Naive thymus-derived CD8-positive, alpha-beta T cell (primary cell): ENCODE measurements at places on chromosomes 2 and 18. TPM values are rescaled to one million over a fixed set of nuclear protein-coding genes. Genes with fewer than 3 reads are reported as not detected.

DNA sequence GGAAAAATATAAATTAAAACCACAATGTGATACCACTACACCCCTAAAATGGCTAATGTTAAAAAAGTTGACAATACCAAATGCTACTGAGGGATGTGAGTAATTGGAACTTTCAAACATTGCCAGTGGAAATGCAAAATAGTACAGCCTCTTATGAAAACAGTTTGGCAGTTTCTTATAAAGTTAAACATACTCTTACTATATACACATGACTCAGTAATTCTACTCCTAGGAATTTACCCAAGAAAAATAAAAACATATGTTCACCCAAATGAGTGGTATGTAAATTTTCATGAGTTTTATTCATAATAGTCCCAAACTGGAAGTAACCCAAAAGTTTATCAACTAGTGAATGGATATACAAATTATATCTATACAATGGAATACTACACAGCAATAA is 228.0 kb downstream of the CYP26B1 start:
- H3K4me1 ChIP-seq = no peaks in the 10 kb centered on the region
- DNase-seq = no peak
- no peak overlapping the region for H3K27ac ChIP-seq
- peaks cover 10% of the 10 kb centered on the region for H3K27me3 ChIP-seq

DNA sequence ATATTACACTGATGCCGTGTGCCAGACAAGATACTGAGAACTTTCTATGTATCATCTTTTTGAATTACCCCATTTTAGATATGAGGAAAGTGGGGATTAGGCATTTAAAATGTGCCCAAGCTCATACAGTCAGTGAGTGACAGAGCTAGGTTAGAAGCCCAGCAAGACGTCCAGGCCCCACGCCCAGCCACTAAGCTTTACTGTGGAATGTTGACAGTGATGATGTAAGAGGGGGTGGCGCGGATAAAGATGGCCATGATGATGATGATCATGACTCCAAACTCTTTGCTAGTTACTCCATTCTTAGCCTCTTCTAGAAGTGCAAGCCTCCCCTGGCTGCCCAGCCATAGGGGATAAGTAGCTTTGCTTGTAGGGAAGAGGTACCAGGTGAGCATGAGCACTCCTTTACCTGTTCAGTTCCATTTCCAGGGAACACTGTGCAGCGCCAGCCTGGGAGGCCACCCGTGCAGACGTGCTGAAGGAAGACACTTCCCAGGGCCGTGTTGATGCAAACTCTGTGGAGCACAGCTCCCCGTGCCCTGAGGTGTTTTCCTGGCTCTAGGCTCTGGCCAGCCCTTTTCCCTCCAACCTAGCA is 65.5 kb downstream of the BCL2L11 start:
- H3K4me1 ChIP-seq = no peaks in the 10 kb centered on the region
- DNase-seq = no peak
- H3K27ac ChIP-seq = no peak overlapping the region
- H3K36me3 ChIP-seq = no peaks in the 10 kb centered on the region

DNA sequence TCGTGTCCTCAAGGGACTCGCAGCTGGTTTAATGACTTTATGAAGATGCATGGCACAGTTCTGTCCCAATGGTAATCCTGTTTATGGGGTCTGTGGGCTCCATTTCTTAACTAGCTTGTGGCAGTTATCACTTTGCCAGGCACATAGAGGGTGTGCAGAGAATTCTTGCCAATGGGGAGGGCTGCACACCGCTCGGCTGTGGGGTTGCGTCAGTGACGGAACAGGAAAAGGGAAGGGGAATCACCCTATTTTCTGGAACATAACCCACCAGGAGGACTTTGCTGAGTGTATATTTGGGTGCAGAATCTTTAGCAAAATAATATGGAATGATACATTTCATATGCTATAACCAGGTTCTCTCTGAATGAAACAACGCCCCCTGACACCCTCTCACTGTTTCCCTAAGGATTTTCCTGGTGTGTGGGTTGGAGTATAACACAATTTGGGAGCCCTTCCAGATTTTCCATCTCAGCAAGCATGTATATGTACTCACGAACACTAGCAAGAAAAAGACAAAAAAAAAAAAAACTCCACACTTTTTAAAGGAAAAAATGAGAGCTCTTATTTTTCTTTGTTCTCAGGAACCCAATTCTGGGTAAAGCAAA is 43.9 kb upstream of the TRIB2 start:
- no peak overlapping the region for H3K4me3 ChIP-seq
- no peaks in the 10 kb centered on the region for H3K36me3 ChIP-seq
- H3K27me3 ChIP-seq = no peaks in the 10 kb centered on the region
- DNase-seq = no peak
- no peak overlapping the region for H3K27ac ChIP-seq
- peaks cover 4% of the 10 kb centered on the region for H3K4me1 ChIP-seq

- H3K27ac ChIP-seq = no peak overlapping the region
- no peak for DNase-seq
- H3K4me3 ChIP-seq = no peak overlapping the region
- no peaks in the 10 kb centered on the region for H3K36me3 ChIP-seq
These were observed 10.7 kb downstream of the KCNF1 start for GRCh38 chr2:10922307-10923007.

DNA sequence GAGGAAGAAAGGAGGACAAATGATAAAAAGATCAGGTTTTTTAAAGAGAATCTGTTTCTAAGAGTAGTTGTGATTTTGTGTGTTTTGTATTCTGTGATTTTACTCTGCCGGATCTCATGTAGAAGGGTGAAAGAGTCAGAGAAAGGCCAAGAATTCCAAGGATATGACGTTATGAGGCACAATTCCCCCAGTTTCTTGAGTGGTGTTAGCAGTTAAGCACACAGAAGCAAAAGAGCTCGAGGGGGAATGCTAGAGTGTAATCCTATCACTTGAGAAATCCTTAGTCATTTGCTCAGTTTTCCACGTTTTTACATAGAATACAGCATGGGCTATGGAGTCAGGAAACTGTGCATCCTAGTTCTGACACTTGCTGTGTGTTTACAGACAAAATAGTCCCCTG is 34.8 kb downstream of the METTL4 start:
- no peaks in the 10 kb centered on the region for H3K4me1 ChIP-seq
- H3K27me3 ChIP-seq = no peaks in the 10 kb centered on the region
- H3K27ac ChIP-seq = no peak overlapping the region
- no peak for DNase-seq

GRCh38 chr18:45686891-45687611 is 36.9 kb upstream of the SLC14A1 start:
- no peaks in the 10 kb centered on the region for H3K27me3 ChIP-seq
- DNase-seq = peak; percentile 86
- peaks cover 1% of the 10 kb centered on the region for H3K36me3 ChIP-seq
- peak overlapping the region; percentile 92 for H3K27ac ChIP-seq
- H3K4me1 ChIP-seq = peaks cover 49% of the 10 kb centered on the region

GRCh38 chr2:158797963-158798700 is 3.0 kb downstream of the DAPL1 start:
- no peak overlapping the region for H3K27ac ChIP-seq
- no peaks in the 10 kb centered on the region for H3K36me3 ChIP-seq
- H3K27me3 ChIP-seq = peaks cover 17% of the 10 kb centered on the region
- H3K4me1 ChIP-seq = peaks cover 11% of the 10 kb centered on the region

GRCh38 chr2:55934337-55934736 is 10.8 kb upstream of the EFEMP1 start:
- H3K36me3 ChIP-seq = no peaks in the 10 kb centered on the region
- H3K4me3 ChIP-seq = no peak overlapping the region
- no peak for DNase-seq
- no peak overlapping the region for H3K27ac ChIP-seq
- H3K4me1 ChIP-seq = no peaks in the 10 kb centered on the region

- H3K4me3 ChIP-seq = no peak overlapping the region
- no peaks in the 10 kb centered on the region for H3K4me1 ChIP-seq
- H3K36me3 ChIP-seq = no peaks in the 10 kb centered on the region
These were observed 9.0 kb downstream of the CDH2 start for GRCh38 chr18:28167835-28168349.

DNA sequence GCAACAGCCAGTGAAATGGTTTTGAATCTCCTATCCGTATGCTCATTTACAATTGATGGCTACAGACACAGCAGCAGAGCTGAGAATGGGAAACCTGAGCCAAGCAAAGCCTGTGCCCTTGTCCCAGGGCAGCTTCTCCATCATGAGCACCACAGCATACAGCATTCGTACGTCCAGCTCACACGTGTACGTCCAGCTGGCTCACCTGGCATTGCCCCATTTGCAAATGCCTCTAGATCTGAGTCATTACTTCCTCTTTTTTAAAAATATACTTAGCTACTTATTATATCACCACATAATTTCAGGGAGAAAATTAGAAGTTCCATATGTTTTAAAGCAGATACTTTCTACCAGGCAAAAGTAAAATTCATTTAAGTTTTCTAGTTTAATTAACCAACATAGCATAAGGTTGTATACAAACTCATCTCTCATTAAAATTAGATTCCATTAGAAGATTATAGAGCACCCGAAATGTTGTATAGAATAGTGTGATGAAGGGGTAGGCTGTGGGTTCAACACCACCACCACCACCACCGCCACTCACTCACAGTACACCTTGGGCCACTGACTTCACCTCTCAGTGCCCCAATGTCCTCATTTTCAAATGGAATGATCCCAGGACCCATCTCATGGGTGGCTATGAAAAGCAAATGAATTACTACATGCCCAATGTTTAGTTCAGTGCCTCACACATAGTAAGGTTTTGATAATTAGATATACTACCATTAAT is 31.4 kb upstream of the TMEM177 start:
- DNase-seq = no peak
- H3K4me1 ChIP-seq = no peaks in the 10 kb centered on the region
- no peak overlapping the region for H3K27ac ChIP-seq
- no peak overlapping the region for H3K4me3 ChIP-seq
- no peaks in the 10 kb centered on the region for H3K36me3 ChIP-seq

DNA sequence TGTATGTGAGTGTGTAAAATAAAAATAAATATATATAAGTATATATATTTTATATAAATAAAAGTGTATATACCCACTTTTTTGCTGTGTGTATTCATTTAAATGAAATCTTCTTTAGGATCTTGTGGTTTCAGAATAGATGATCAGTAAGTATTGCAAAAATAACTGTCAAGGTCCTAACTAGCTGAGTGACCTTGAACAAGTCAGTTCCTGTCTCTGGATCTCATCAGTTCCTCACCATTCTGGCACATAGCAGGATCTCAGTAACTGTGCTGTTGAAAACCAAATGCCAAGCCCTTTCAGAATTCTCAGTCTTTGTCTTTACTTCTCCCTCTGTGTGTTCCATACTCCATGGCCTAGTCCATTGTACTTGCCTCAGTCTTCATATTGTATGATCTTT is 115.3 kb upstream of the CXCR4 start:
- H3K27me3 ChIP-seq = no peaks in the 10 kb centered on the region
- peaks cover 58% of the 10 kb centered on the region for H3K4me1 ChIP-seq
- H3K27ac ChIP-seq = no peak overlapping the region
- H3K4me3 ChIP-seq = no peak overlapping the region

DNA sequence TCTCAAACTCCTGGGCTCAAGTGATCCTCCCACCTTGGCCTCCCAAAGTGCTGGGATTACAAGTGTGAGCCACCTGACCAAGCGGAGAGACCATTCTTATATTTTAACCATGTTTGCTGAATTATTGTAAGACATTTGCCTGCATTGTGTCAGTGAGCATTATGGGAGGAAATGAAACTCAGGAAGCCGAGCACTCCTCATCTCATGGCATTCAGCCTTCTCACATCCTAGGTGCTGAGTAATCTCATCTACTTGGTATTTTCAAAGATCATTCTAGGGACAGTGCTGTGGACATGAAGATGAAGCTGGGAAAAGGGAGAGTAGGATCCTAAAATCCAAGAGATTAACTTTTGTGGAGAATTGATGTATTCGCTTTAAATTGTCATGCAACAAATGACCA is 66.1 kb downstream of the NAPG start:
- H3K27ac ChIP-seq = no peak overlapping the region
- no peaks in the 10 kb centered on the region for H3K4me1 ChIP-seq
- H3K27me3 ChIP-seq = no peaks in the 10 kb centered on the region
- H3K36me3 ChIP-seq = peaks cover 15% of the 10 kb centered on the region
- DNase-seq = no peak

GRCh38 chr2:109406301-109406700 is 207.5 kb downstream of the SEPTIN10 start:
- no peak for DNase-seq
- no peaks in the 10 kb centered on the region for H3K27me3 ChIP-seq
- no peak overlapping the region for H3K4me3 ChIP-seq
- no peaks in the 10 kb centered on the region for H3K36me3 ChIP-seq

- no peak for DNase-seq
- H3K4me3 ChIP-seq = no peak overlapping the region
- no peaks in the 10 kb centered on the region for H3K36me3 ChIP-seq
- H3K27ac ChIP-seq = no peak overlapping the region
- peaks cover 3% of the 10 kb centered on the region for H3K27me3 ChIP-seq
- H3K4me1 ChIP-seq = no peaks in the 10 kb centered on the region
These were observed 83.2 kb downstream of the PPP1R1C start for GRCh38 chr2:182068811-182069210.

DNA sequence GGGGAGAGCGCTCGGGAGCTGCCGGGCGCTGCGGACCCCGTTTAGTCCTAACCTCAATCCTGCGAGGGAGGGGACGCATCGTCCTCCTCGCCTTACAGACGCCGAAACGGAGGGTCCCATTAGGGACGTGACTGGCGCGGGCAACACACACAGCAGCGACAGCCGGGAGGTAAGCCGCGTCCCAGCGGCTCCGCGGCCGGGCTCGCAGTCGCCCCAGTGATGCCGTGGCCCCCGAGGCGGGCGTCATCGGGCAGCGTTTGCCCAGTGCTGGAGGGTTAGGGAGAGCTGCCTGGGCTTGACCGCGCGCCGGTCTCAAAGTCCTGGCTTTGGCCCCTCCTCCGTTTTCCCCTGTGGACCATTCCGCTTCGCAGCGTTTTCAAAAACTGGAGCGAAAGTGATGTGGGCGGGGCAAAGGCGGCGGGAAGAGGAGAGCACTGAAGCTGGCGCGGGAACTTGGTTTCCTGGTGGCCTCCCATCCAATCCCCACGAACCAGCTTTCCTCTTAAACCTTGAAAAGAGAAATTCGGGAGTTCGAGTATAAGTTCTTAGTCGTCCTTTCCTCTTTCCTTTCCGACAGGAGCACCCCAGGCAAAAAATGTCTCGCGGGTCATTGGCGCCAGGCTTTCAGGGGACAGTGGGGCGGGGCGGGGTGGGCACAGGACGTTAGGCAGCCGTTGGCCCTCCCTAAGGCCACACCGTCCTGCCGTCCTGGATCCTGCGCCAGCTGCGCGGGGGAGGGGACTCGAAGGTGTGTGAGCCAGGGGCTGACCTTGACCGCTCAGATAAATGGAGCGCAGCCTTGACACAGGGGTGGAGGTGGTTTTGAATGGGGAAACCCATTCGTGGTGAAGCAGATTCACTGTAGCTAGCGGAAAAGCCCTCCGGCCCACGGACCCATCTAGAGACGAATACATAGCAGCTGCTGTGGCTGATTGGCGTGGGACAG is 821 bp downstream of the TYMS start:
- H3K4me1 ChIP-seq = peaks cover 2% of the 10 kb centered on the region
- H3K4me3 ChIP-seq = peak overlapping the region; percentile 90
- H3K36me3 ChIP-seq = no peaks in the 10 kb centered on the region
- peaks cover 48% of the 10 kb centered on the region for H3K27me3 ChIP-seq

The TRIM43 gene
- not detected for total RNA-seq

The SGPP2 gene
- total RNA-seq = 0.33 TPM

The ST8SIA3 gene
- total RNA-seq = not detected

The ACKR3 gene
- 5.0 TPM for total RNA-seq

The CFC1 gene
- total RNA-seq = not detected

The MAB21L4 gene
- total RNA-seq = not detected

The TCF7L1 gene
- total RNA-seq = not detected

The SCN2A gene
- total RNA-seq = not detected
